ENCODE measurements at places on chromosomes 16 and 17.

DNA sequence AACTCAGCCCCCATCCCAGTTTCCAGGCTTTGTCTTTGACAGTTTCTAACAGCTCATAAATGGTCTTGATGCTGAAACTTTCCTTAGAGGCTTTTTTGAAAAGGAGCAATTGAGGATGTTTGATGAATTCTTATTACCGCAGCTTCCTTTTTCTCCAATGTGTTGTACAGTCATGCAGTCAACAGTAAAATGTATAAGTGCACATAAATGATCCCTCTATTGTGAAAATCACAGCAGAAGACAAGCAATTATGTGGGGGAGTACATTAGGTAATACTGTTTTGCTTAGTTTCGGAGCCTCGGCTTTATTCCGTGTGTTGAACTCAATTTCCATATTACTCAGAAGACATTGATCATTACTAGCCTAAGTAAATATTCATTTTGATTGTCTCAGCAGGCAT lies 673.7 kb downstream of the CDH8 start:
- no peak for DNase-seq

- DNase-seq, result no peak
Observed at GRCh38 chr16:53769787-53770186, 65.8 kb downstream of the FTO start.

DNA sequence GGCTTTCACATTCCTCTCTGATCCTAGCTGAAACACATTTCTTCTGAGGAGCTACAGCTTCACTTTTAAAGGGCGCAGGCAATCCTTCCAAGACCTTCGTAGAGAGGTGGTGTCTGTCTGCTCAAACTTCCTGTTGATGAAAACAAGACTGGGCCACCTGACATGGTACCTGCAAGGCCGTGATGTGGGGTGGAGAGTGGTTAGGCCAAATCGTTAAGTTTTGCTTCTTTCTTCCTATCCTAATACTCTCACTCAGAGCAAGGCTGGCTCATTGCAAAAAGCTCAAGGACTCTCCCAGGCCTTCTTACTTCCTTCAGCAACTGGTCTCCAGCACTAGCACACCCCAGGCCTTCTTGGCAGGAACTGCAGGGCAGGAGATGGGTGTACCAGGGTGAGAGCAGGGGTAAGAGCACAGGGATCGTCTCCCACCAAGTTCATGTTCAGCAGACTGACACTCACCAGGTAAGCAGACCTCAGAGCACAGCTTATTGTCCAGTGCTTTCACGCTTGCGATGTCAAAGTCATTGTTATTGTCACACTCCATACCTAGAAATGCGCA lies 10.9 kb upstream of the FOXJ1 start:
- no peak for DNase-seq

DNA sequence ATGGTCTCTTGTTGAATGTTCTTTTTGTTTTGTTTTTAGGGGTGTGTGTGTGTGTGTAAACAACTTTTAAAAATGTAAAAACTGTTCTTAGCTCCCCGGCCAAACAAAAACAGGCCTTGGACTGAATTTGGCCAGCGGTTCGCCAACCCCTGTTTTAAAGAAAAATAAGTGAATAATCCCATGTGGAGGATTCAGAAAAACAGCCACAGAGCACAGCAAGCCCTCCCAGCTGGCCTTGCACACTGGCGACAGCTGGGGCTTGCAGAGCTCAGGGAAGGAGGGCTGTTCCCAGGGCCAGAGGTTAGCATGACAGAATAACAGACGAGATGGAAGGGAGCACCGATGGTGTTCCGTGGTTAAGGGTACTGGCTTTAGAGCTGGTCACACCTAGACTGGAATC lies 39.0 kb downstream of the EMP2 start:
- no peak for DNase-seq

DNA sequence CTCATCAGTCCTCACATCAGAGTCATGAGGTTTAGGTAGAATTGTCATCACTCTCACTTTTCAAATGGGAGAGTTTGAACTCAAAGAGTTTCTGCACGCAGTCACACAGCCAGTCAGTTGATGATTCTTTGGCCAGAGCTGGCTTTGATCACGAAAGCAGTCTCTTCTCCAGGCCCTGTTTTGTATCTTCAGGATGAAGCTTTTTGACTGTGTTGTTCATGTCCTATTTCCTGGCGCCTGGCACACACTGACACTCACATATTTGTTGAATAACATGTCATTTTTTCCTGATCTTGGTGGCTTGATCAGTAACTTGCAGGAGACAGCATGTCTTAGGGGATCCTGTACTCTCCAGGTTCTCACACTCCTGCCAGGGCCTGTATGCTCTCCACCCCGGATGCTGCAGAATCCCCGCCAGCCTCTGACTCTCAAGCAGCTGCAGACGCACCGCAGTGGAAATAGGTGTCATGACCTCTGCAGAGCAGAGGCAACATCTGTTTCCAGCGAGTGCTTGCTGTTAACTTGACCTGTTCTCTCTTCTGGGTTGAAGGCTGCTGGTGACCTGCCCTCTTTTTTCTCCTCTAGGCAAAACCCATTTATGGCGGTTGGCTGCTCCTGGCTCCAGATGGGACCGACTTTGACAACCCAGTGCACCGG lies 33.0 kb downstream of the MPRIP start:
- DNase-seq, result peak; percentile 49

- peak; percentile 88 for DNase-seq
Observed at GRCh38 chr16:11797166-11797956, at the start of gene ZC3H7A. ZC3H7A (minus strand) TSS chr16:11797258; CDS start chr16:11782354, 14,904 bp downstream.

GRCh38 chr17:413016-413350 lies 60.4 kb upstream of the RPH3AL start:
- no peak for DNase-seq

DNA sequence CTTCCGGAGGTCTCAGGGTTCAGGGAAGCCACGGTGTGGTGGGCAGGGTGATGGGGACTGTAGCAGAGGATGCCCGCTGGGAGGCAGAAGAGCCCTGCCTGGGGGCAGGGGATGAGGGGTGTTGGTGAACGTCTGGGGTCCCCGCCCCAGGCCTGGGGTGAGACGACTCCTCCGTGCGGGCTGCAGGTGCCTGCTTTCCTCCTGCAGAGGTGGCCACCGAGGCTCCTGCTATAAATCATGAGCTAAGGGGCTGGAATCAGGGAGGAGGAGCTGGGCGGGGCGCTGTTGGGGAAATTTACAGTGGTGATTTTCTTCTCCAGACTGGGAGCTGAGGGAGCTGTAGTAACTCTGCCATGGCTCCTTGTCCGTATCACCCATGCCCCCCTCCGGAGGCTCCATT lies 167.0 kb downstream of the MRM1 start:
- no peak for DNase-seq

- DNase-seq, result peak; percentile 47
Observed at GRCh38 chr17:16987830-16988601, 16.1 kb upstream of the TNFRSF13B start.

GRCh38 chr16:86778978-86779377 lies 200.6 kb downstream of the FOXL1 start:
- no peak for DNase-seq

DNA sequence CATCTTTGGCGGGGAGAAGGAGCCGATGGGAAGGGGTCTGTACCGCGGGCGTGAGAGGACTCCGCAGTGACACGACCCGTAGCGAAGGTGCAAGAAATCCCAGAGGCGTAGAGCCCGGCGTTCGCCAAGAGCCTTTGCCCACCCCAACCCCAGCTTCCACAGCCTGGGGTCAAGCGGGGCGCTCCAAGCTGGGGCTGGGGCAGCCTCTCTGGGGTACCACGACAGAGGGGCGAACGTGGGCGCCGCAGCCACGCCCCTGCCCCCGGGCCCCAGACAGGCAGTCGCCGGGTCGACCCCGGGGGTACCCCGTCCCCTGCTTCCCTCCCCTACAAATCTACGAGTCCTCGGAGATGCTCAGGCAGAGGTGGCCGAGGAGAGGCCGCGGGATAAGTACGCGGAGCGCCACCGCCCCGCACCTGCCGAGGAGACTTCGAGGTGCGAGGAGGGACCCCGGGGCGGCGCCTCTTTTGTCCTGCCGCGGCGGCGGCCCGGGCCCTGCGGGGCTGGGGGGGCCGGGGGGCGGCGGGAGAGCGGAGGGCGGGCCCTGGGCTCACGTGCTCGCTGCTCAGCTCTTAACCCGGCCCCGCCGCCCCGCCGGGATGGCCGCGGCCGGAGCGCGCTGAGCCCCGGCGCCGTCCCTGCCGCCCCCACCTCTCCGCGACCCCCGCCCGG lies at the start of gene ADAM11:
TSS of gene ADAM11 (plus strand) at position 575 of the 672 bp plus-strand sequence. CDS start 212 bp downstream, outside the sequence.
- DNase-seq, result no peak

- DNase-seq, result no peak
Observed at GRCh38 chr16:68514511-68514910, 24.6 kb upstream of the ZFP90 start.

DNA sequence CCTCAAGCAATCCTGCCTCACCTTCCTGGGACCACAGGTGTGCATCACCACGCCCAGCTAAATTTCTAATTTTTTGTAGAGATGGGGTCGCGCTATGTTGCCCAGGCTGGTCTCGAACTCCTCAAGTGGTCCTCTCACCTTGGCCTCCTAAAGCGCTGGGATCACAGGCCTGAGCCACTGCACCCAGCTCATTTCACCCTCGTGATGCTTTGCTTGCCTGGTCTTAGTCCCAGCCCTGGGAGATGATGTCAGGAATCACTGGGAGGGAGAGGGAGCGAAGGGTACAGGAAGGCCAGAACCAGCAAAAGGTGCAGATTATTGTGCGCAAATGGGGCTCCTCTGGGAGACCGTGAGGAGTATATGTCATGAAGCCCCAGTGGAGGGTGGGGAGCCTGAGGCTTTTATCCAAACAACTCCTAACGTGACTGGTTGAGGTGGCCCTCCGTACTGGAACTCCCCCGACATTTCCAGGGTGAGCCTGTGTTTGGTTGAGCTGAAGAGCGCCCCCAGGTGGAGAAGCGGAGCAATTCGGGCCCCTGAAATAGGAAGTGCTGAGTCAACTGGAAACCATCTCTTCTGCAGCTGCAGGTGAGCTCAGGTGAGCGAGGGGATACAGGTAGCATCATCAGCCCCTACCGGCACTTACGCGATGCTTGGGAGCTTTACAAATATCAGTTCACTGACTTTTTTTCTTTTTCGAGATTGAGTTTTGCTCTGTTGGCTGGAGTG lies 41.2 kb upstream of the HAPSTR1 start:
- no peak for DNase-seq

DNA sequence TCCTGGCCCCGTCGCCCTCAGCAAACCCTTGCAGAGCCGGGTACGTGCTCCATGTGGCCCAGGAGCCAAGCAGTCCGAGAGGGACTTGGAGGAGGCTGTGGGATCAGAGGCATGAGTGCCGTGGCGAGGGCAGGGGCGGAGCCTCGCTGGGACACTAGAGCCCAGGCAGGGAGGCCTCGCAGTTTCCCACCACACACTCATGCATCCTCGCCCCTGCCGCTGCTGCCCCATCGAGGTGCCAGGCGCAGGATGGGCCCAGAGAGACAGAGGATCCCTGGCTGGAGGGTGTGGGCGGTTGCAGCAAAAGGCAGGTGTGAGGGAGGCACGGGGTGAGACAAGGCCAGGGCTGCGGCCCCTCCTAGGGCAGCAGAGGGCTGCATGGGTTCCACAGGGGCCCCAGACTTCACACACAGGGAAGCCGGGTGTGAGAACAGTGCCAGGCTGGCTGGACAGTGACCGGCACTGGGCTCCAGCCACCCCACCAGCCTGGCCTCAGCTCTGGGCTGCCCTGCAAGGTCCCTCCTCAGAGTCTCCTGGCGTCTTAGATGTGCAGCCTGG lies 7.7 kb downstream of the BCAR1 start:
- no peak for DNase-seq

GRCh38 chr16:85296859-85297660 lies 184.8 kb upstream of the CIBAR2 start:
- DNase-seq, result no peak

- DNase-seq, result no peak
Observed at GRCh38 chr17:29504711-29505110, 62.1 kb downstream of the ABHD15 start.

GRCh38 chr16:31694461-31694860 lies 166.8 kb downstream of the AHSP start:
- no peak for DNase-seq
